ENCODE measurements at places on chromosomes 11 and 22.

DNA sequence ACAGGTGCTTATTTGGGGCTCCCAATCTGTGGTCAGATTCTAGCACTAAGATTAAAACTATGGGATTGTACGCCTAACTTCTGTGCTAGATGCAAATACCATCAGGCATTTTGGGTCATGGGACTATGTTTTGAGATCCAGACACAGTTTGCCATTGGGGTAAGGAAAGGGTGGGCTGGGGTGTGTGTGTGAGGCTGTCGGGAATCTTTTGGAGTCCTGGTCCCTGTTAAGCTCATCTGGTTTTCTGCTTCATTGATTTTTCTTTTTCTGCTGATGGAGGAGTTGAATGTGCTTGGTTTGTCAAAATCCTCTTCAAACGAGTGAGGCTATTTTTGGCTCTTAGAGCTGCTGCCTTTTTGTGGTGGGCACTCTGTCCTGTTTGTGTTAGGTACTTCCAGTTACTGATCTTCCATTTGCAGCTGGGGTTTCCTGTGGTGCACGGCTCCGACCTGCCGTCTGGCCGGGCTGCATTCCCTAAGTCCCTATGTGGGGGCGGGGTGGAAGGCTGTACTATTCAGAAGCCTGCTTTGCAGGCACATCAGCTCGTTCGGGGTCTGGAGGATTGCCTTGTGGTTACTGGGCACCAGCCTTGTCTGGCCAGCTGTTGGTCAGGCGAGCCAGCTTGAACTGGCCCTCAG, 2.9 kb downstream of the BCR start:
- DNase-seq: no peak

- no peak for DNase-seq
Measured at GRCh38 chr11:103659743-103660142, 376.7 kb upstream of the DDI1 start.

DNA sequence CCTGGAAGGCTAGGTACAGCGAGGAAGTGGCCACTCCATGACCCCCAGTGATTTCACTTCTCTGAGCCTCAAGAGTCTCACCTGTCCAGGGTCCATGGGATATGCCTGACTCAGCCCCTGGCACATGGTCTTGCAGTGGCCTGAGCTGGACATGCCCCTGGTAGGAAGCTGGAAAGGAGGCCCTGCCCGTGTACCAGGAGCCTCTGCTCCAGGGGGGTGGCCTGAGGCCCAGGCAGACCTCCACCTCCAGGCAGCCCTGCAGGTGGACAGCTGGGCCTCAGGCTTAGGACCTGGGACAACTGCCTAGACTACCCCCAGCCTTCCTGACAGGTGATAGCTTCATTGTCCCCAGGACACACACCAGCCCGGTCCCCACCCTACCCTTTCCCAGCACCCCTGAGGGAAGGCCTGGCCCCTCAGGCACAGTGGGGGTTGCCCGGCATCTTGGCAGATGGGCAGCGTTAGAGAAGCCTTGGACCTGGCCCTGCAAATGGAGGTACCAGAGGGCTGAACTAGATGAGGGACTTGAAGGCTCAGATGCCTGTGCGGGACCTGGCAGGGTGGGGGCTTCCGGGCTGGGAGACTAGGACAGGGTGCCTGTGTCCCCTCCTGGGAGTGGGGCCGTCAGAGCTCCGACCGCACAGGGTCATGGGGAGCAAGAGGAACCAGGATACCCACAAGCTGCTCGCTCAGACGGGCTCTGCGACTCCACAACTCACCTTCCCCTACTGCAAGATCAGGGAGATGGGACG, 53.6 kb downstream of the CDKN1C start:
- DNase-seq: no peak

DNA sequence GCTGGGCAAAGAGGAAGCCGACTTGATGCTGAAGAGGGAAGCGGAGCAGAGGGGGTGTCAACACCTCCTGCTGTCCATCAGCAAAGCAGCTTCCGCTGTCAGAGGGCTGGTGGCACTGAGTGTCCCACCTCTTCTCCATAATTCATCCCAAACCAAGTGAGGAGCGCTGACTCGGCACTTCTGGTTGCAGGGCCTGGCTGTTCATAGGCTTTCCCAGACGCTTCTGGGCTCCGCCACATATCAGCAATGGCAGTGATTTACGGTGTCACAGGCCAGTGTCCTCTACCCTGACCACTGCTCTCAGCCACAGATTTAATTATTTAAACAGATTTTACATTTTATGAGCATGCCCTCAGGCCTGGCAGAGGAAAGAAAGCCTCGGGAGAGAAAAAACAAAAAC, 70.1 kb upstream of the TENM4 start:
- DNase-seq: no peak

DNA sequence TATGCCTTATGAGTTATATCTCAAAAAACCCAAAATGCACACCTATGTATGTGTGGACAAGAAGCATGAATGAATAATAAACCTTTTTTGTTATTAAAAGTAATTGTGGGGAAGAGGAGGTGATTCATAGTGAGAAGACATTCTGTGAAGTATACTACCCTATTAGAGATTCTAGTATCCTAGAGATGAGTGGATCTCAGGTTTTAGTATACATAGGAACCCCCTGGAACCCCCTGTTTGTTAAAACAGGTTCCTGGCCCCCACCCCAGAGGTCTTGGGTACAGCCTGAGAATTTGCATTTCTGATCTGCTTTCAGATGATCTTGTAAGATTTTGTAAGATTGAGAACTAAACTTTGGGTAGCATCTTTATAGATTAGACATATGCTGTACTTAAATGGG, 17.5 kb downstream of the NUCB2 start:
- DNase-seq: no peak

DNA sequence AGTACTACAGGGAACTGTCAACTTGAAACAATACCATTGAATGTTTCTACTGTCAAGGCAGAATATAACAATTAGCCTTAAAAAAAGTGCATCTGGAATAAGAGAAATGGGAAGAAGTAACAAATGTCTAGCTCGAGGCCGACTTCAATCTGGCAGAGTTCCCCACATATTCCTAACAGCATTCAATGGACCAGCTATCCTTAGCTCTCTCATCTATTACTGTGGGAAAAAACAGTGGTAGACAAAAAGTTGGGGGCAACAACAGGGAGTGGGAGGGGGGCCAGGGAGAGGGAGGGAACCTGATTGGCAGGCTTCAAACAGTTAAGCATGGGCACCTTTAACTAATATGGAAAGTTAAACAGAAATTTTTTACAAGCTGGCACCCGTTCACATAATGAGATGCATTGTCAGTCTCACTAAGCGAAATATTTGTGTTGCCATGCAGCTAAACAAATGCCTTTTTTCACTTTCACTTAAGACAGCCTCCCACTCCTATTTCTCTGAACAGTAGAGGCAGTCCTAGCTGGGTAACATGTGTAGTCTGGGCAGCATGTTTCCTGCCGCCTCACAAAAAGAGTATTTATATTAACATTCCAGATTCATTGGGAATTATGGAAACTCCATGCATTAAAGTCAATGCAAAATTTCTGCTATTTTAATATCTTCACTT, 62.2 kb upstream of the SOX6 start:
- DNase-seq: no peak

- DNase-seq: no peak
Measured at GRCh38 chr11:67646535-67647336, 3.8 kb downstream of the ACY3 start.

DNA sequence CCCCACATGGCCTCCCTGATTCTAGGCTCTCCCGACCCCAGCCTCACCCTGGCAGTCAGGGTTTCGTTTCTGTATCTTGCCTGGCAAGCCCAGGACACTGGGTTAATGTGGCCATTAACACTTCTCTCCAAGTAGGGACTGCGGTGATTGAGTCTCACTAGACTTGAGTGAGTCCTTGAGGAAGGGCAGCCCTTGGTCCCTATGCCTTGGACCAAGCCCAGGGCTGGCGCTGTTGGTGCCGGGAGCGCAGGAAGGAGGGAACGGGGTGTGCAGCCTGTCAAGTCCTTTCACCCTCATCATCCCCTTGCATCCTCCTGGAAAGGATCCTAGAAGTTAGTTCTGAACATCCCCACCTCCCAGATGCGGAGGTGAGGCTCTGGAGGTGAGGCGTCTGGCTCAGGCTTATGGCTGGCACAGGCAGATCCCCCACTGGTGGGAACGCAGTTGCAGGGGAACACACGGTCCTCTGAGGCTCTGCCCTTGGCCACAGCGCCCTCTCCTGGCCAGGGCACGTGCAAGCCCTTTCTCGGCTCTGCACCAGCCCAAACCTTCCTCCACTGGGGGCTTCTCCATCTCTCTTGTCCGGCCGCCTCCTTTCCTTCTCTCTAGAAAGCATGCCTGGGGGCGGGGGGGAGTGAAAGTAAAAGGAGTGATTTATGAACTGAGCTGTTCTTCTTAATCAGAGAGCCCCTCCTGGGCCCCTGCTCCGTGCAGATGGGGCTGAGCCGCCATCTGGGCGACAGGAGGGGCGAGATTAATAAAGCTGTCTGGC, 56.7 kb downstream of the TP53I11 start:
- no peak for DNase-seq

DNA sequence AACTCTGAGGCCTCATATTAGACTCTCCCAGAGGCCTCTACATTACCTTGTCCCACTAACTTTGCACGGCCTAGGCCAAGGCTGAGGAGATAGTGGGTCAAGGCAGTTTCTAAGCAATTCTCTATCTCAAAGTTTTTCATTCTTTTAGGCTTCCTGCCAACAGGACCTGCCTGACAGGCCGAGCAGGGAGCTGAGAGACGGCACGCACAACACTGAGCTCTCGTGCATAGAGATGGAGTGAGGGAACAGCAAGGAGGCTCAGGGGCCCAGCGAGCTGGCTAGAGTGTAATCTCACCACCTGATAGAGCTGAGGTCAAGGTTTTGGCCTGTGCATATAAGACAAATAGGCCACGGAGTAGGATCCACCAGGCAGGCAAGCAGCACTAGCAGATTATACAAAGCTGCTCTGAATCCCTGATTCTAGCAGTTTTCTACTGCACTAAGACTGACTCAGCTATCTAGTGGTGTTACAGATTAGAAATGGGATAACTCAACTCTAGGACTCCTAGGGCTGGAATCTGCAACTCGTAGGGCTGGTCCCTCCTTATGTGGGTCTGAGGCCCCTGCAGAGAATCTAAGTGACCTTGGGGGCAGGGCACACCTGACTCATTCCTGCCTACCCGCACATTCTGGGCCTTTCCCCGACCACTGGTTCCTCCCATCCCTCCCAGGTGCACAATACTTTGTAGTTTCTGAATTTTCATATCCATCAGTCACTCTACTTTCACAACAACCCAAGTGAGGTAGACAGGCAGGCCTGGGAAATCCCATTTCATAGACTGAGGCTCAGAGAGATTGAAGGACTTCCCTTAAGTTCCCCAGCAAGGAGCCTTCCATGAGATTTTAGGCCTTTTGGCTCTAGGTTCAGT, 1.7 kb downstream of the CYB5R2 start:
- DNase-seq: no peak

All from GM04503 (cell line).